ENCODE measurements at places on chromosomes 6 and 20. TPM values are rescaled to one million over a fixed set of nuclear protein-coding genes. Genes with fewer than 3 reads are reported as not detected.

- no peak for DNase-seq
These were observed 166.1 kb downstream of the GMPR start for GRCh38 chr6:16404456-16404855.

DNA sequence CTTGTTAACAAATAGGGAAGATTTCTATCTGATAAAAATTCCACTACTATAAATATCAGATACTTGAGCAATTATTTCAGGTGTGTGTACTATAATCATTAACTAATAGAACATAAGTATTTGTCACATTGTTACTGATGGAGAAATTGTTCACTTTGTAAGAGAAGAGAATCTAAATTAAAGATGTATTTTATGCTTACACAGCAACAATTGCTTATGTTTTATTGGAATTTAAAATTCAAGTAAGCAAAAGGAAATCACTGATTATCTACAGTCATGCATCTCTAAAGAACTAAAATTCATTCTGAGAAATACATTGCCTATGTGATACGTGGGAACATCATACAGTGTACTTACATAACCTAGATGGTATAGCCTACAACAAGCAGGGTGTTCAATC lies 1590.8 kb downstream of the GRIK2 start:
- DNase-seq, result no peak

DNA sequence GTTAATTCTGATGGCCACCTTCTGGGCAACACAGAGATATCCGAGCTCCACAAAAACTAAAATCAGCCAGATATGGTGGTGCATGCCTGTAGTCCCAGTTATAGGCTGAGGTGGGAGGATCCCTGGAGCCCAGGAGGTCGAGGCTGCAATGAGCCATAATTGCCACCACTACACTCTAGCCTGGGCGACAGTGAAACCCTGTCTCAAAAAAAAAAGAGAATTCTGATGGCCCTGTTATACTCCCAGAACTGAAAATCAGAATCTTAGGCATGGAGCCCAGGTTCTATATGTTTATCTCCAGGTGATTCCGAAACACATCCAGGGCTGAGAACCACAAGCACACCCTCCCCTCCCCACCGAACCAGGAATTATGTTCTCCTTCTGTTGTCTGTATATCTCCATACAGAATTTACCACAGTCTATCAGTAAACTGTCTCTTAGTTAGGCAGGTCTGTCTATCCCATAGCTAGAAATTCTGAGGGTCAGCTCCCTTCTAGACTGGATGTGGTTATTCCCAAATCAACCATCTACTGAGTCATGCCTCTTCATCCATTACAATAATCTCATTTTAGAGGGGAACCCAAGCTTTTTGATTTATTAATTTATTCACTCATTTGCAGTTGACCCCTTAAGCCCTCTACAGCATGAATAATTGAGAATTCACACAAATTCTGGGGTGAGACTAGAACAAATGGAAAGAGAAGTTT lies 24.8 kb upstream of the CCND3 start:
- no peak for DNase-seq

- DNase-seq, result no peak
These were observed 221.3 kb downstream of the GRIK2 start for GRCh38 chr6:101614774-101615173.

Gene SSTR4
- polyA plus RNA-seq, result not detected

Gene BMP5
- polyA plus RNA-seq, result 4.1 TPM

Gene MACROD2
- 0.54 TPM for polyA plus RNA-seq

DNA sequence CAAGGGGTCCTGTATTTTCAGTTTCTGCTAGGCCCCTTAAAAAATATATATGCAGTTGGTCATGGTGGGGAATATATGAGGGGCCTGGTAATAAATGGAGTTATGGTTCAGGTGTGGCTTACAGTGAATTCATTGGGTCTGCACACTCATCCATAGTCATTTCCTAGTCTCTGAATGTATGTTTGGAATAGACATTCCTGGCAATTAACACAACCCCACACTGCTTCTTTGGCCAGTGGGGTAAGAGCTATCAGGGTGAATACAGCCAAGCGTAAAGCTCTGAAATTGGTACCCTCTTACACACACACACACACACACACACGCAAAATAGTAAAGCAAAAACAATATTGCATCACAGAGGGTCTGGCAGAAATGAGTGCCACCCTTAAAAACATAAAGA lies 56.5 kb downstream of the QRSL1 start:
- DNase-seq, result no peak

- DNase-seq, result no peak
These were observed 229.8 kb downstream of the HAO1 start for GRCh38 chr20:7710440-7710839.

Gene PKIB
- 0.50 TPM for polyA plus RNA-seq

DNA sequence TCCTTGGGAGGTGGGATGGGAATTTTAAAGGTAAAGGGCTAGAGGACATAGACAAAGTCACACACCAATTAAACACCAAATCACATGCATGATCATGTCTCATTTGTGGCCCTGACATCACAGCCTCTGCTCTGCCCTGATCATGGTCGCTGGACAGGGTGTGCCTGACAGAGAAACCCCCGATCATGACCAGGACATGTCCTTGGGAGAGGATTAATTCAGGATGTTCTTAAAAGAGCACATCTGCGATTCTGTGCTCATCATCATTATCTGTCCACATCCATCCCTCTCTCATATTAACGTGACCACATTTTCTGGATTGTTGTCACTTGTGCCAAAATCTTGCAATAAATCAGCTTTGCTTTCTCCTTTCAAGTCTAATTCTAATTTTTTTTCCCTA lies 7.7 kb upstream of the PBOV1 start:
- no peak for DNase-seq

Gene PPP1R14C
- 41.1 TPM for polyA plus RNA-seq
